ENCODE measurements at places on chromosomes 6 and 20.

- DNase-seq, result no peak
These were observed 6.7 kb downstream of the PCK1 start for GRCh38 chr20:57567471-57568079.

- no peak for DNase-seq
These were observed 114.1 kb upstream of the SUPT3H start for GRCh38 chr6:45491874-45492273.

- DNase-seq, result peak; percentile 23
These were observed 25.3 kb upstream of the SLCO4A1 start for GRCh38 chr20:62616728-62617621.

DNA sequence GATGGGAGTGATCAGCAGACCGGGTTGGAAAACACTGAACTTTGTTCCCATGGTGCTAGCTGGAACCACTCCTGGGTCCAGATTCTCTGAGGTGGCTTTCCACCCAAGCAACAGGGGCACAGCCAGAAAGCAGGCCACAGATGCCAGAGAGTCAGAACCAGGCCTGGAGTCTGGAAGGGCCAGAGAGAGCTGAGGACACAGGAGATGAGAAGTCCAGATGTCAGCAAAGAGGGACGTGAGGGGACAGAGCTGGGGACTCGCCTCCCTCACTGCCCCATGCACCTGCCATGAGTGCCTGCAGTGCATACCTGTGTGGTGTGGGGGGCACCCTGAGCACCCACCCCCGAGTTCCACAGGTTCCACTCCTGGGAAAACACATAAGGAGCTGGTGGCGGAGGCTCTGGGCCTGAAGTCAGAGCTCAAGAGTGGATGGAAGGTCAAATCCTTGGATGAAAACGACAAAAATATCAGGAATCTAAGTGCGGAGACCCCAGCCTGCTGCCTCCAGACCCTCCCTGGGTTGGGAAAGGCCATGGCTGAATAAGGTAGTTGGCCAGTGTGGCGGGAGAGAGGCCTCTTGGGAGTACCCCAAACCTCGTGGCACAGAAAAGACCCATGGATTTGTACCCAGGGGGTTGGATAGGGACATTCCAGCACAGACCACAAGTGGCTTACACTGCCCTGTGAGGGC is 224.2 kb downstream of the SYNDIG1 start:
- no peak for DNase-seq

DNA sequence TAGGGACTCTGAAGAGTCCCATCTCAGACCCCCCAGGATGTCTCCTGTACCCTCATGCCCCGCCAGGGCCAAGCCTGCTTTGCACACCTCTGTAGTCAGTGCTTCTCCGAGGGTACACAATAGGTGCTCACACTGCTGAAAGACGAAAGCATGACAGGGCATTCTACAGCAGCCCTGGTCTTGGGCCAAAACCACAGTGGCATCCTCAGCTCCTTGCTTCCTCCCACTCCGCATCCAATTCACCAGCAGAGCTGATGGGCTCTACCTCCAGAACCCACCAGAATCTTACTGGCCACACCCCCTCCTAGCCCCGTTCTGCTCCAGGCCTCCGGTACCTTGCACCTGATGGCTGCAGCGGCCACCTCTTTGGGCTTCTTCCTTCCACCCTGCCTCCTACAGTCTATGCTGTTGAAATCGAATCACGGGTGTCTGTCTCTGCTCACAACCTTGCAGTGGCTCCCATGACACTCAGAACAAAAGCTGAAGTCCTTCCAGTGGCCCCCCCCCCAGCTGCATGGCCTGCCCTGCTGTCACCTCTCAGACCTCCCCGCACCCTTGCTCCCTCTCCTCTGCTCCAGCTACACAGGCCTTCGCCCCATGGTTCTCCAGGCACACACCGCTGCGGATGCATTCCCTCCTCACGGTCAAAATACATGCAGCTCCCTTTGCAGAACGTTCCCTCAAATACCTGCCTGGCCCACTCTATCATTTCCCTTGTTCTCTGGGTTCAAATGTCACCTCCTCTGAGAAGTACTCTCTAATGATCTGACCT is 1.2 kb downstream of the ANGPT4 start:
- DNase-seq, result no peak

GRCh38 chr6:89037141-89037900 is 43.2 kb upstream of the PNRC1 start:
- no peak for DNase-seq

DNA sequence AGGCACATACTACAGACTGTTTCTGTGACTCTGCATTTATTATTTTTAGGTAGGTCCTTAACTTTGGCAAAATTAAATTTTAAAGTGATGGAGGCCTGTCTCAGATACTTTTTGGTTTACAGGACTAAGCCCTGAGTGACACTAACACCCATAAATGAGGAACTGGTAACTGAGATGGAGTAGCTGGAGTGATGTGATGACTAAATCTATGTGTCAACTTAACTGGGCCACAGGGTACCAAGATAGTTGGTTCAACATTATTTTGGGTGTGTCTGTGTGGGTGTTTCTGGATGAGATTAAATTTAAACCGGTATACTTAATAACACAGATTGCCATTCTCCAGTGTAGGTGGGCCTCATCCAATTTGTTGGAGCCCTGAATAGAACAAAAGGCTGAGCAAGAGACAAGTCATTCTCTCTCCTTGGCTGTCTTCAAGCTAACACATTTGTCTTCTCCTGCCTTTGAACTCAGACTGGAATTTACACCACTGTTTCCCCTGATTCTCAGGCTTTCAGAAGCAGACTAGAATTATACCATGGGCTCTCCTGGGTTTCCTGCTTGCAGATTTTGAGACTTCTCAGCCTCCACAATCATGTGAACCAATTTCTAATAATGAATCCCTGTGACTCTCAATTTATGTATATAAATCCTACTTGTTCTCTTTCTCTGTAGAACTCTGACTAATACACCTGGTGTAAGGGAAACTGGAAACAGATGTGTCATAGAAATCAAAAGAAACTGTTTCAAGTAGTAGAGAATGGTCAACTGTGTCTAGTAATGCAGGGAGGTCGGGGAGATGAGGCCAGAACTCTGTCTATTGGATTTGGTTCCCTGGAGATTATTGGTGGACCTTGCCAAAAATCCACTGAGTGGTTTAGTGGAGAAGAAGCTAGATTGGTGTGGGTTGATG is 579.2 kb downstream of the EPM2A start:
- DNase-seq, result no peak

GRCh38 chr6:35687658-35688604 is 784 bp downstream of the FKBP5 start:
- DNase-seq, result no peak

- DNase-seq, result no peak
These were observed 6.0 kb downstream of the STX11 start for GRCh38 chr6:144156338-144156737.

GRCh38 chr20:3865152-3865886 is 18.7 kb downstream of the MAVS start:
- DNase-seq, result no peak

DNA sequence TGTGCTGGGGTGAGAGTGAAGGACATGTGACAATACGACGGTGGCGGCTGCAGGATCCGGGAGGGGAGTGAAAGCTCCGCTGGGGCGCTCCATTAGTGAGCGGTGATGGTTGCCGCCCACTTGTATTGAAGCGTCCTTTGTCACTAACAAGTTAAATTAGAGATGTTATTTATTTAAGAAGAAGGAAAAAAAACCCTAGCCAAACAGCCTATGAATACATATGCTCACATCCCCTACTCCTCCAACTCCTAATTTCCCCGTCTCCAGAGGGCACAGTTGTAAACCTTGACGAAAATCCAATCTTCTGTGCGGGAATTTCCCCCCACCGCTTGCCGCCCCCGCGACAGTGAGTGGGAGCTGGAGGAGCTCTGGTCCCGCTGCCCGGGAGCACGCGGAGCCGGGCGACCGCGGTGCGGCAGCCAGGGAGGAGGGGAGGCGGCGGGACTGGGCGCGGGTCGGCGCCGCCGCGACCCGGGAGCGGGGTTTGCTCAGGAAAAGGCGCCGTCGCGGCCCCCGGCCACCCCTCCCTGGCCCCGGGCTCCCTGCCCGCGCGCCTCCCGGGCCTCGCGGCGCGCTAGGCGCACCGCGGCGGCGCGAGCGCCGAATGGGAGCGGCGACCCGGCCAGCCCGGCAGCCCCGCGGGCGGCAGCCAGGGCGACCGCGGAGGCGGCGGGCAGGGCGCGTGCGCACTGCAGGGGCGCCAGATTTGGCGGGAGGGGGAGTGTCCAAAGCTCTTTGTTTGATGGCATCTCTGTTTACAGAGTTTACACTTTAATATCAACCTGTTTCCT is at the start of gene MYB:
Gene MYB, plus strand, starts transcription at position 767 of the 791 bp plus-strand sequence. CDS start 206 bp downstream, outside the sequence.
- DNase-seq, result no peak

GRCh38 chr20:48957053-48957481 is 35.6 kb downstream of the ARFGEF2 start:
- DNase-seq, result no peak

- DNase-seq, result no peak
These were observed 196.3 kb upstream of the SLC24A3 start for GRCh38 chr20:19016140-19016497.

DNA sequence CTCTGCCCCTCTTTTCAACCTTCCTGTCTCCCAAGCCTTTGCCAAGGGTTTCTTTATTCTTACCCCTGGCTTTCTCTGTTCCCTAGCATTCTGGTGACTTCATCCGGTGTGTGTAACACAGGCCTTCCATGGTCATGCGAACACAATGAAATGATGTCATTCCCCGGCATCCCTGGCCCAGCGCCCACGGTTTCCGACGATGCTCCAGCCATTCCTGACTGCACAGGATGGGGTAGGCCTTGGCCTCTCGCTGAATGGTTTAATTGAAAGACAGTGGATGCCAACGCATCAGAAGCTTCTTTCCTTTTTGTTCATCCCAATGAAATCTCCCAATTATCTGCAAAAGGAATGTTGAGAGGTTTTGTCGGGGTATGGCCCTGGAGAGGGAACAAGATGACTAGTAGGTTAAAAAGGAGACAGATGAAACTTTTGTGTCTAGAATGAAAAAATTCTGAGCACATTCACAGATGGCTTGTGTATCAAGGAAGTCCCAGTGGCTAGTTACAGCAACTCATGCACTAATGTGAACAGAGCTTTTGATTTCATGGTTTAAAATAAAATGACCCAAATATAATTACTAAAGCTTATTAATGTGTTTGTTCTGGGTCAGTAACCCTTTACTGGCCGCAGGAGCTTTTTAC is 655.0 kb downstream of the QKI start:
- DNase-seq, result no peak

- DNase-seq, result no peak
These were observed 60.8 kb downstream of the TTI1 start for GRCh38 chr20:37972256-37973058.

Data from GOT3 (cell line).